ENCODE measurements at places on chromosomes 16 and 17. TPM values are rescaled to one million over a fixed set of nuclear protein-coding genes. Genes with fewer than 3 reads are reported as not detected.

DNA sequence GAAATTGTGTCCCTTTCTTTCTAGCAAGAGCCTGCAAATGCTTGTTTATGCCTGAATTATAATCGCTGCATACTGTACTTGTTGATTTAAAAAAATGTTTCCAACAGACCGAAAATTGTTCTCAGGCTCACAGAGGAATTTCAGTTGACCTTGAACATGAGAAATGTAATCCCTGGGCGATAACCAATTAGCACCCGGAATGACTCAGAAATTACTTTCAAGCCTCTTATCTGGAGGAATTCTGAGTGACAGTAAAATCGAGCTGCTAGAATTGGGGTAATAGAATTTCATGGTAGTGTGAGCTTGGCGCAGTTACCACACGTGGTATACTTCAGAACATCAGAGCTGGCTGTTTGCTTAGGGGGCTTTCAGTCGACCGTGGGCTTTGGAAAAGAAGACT is 139.1 kb upstream of the CACNG3 start:
- peaks cover 25% of the 10 kb centered on the region for H3K36me3 ChIP-seq
- H3K4me1 ChIP-seq, result no peaks in the 10 kb centered on the region
- no peak overlapping the region for H3K4me3 ChIP-seq
- no peaks in the 10 kb centered on the region for H3K27me3 ChIP-seq

GRCh38 chr17:50536683-50537646 is 4.4 kb downstream of the EPN3 start:
- peaks cover 38% of the 10 kb centered on the region for H3K27me3 ChIP-seq
- no peak overlapping the region for H3K4me3 ChIP-seq
- H3K36me3 ChIP-seq, result no peaks in the 10 kb centered on the region
- no peak for DNase-seq
- H3K4me1 ChIP-seq, result peaks cover 21% of the 10 kb centered on the region

- no peak overlapping the region for H3K4me3 ChIP-seq
- peaks cover 16% of the 10 kb centered on the region for H3K4me1 ChIP-seq
Observed at GRCh38 chr17:81431545-81432482, 36.6 kb downstream of the BAHCC1 start.

ASB16 gene
- 0.26 TPM for total RNA-seq

TOP2A gene
- 567 TPM for total RNA-seq
